ENCODE measurements at places on chromosomes 12 and 14.

- no peak for DNase-seq
Observed at GRCh38 chr14:24388474-24389179, 10.2 kb upstream of the NYNRIN start.

DNA sequence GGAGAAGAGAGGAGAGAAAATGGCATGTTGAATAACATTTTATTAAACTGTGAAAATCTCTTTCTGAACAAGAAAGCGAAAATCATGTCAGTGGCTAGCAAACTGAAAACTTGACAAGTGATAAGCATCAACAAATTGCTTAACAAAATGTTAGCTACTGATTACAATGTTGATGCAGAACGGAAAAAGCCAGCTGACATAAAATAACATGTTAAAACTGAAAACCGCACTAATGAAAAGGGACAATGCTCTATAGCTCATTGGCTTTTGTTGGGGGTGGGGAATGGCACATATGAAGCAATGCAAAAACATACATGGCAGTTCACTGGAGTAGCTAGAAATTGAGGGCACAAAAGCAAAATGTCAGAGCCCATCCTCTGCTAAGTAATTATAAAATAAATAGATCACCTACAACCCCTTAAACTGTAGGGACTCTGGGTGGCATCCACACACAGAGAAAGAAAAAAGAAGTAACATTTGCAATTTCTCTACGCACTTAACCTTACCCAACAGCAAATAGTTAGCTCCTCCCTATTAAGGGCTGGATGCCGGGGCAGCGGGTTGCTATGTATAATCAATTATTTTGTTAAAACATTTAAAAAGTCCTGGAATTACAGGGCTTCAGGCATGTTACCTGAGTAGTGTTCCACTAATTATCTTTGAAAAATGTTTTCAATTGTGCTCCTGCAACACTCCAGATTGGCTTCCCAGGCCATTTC is 129.2 kb upstream of the USP15 start:
- DNase-seq = no peak

GRCh38 chr14:50095895-50096294 is 20.5 kb downstream of the VCPKMT start:
- no peak for DNase-seq

GRCh38 chr14:22781301-22781991 is 15.0 kb downstream of the OXA1L start:
- peak; percentile 27 for DNase-seq

DNA sequence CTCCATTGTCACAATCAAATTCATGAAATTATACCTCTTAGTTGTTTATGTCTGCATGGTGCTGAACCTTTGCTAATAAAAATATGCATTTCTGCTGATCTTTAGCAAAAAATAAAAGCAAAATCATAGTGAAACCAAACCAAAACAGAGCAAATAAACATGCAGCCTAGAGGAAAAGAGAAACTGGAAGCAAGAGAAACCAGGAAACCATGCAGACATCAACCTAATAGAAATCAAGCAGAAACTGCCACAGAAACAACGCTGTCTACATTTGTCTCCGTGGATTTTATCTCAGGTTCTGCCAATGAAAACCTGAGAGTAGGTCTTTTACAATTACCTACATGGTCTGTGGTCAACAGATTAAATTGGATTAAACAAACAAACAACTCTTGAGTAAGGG is 173.7 kb downstream of the SYT10 start:
- DNase-seq = no peak

- DNase-seq = no peak
Observed at GRCh38 chr14:102772781-102773570, 4.3 kb upstream of the TRAF3 start.

GRCh38 chr12:24943947-24944600 is 4.8 kb downstream of the BCAT1 start:
- no peak for DNase-seq

DNA sequence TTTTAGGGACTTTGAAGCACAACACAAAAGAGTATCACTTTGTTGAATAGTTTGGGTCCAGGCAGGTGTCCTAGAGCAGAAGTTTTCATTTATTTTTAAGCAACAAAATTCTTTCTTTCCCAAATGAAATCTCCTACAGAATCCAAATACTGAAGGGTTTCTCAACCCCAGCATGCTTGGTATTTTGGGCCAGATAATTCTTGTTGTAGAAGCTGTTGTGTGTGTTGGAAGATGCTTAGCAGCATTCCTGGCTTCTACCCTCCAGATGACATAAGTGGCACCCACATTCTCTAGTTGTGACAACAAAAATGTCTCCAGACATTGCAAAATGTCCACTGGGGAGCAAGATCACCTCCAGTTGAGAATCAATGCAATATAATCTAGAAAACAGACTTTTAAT is 97.8 kb downstream of the PRKCH start:
- DNase-seq = no peak

DNA sequence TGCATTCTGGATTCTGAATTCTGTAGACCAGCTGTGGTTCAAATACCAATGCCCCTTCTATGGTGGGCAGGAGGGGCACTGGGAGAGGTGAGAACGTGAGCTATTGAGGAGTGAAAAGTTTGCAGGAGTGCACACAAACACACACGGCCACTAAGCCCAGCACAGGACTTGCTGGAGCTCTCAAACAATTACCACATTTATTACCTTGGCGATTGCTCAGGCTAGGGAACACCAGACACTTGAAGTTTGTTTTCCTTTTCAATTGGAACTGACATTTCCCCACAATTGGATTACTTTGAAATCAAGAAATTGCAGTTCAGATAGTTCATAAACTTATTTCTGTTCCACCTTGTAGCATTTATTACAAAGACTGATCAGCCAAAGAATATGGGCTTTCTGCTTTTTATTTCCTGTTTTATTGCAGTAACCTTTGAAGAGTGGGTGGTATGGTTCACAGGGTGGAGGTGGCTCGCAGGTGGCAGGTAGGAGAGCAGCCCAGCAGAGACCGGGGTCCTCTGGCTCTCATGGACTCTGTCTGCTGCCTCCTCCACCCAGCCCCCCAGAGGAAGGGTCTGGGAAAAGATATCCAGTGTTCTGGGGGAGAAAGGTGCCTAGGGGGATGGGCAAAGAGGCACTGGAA is 429.8 kb upstream of the CCDC196 start:
- DNase-seq = no peak

- DNase-seq = no peak
Observed at GRCh38 chr14:37668646-37669045, 73.2 kb downstream of the TTC6 start.

DNA sequence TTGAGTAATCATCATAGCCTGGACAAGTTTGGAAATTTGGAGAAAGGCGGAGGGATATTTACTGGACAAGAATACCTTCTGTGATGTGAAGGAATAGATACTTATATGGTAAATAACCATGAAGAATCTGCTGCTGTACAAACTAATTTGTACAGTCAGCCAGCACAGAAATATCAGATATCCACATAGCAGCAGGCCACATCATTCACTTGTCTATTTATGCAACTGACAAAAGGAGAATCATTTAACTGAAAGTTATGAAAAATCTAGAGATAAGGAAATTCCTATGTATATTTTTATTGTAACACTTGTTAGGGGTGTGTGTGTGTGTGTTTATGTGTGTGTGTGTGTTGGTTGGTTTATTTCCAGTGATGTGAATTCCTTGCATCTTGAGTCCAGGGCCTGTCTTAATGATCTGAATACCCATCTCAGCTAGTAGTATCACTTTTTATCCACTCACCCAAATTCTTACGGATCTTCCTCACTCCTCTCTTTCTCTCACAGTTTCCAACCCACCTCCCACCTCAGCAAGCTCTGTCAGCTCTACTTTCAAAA is 10.5 kb upstream of the LRIG3 start:
- DNase-seq = no peak

- no peak for DNase-seq
Observed at GRCh38 chr12:43621262-43621661, 69.3 kb upstream of the ADAMTS20 start.

- no peak for DNase-seq
Observed at GRCh38 chr12:15709551-15709950, 79.6 kb downstream of the EPS8 start.

DNA sequence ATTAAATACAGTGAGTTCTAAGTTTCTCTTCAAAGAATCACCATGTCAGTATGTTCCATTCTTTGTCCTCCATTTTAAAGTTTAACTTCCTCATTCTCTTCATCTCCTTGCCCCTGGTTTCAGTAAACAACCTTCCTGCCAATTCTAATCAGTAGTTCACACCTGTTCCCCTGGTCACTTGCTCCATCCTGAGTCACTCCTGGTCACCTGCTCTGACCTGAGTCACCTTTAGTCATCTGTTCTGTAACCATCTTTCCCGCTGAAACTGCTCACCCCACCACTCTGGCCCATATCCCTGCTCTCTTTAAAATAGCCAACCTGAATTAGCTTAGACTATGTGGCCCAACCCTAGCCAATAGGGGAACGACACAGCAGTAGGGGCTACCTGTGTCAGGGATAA is 1447.4 kb upstream of the TMEM132C start:
- no peak for DNase-seq

GRCh38 chr12:31877884-31878283 is 81.3 kb upstream of the RESF1 start:
- no peak for DNase-seq

DNA sequence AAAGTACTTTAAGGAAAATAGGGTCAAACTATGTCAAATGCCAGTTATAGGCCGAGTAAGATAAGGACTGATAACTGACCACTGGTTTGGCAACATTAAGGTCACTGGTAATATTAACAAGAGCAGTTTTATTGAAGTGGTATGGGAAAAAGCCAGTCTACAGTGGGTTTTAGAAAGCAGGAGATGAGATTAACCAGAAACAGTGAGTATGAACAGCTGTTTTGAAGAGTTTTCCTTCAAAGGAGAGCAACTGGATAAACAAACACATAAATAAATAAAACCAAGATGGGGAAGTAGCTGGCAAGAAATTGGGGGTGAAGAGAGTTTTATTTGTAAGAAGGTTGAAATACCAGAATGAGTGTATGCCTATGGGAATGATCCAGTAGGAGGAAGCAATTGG is 30.3 kb downstream of the KITLG start:
- DNase-seq = no peak

- no peak for DNase-seq
Observed at GRCh38 chr12:72282721-72283120, 10.6 kb downstream of the TRHDE start.

DNA sequence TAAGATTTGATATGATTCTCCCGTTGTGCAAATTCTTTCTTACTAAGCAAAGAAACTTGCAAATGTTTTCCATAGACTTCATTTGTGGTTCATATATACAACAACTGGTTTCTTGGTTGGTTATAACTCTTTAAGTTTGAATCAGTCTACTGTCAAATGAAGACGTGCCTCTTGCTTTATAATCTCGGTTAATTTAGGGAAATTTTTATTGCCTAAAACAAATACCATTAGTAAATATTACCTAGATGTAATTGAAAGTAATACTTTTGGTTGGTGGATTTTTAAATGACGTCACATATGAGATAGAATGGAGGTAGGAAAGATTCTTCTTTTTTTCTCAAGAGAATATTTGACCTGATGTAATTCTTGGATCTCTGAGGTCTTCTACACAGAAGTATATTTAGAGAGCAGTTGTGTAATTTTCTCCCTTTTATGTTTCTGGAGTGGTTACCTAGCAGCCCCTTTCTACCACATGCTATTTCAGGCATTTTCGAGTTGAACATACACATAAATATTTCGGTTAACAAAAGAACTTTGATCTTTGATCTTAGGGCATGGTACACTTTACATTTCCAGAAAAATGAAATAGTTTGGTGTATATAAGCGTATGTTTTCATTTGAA is 1.7 kb downstream of the ATF7IP start:
- DNase-seq = no peak

DNA sequence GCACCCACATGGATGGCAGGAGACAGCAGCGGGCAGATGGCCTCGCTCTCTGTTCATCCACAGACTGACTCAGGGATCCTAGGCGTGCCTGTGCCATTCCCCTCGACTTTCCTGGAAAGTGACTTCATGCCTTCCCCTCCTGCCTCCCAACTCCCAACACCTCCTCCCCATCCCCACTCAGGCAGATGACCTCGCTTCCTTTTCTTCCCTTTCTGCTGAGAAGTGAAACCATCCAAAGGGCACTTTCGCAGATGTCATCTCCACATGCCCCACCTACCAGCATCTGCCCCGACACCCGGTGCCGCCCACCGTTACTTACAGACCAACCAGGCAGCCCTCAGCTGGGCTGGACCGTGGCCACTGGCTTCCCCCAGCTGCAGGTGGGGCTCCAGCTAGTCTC is 29.6 kb downstream of the BEGAIN start:
- no peak for DNase-seq

DNA sequence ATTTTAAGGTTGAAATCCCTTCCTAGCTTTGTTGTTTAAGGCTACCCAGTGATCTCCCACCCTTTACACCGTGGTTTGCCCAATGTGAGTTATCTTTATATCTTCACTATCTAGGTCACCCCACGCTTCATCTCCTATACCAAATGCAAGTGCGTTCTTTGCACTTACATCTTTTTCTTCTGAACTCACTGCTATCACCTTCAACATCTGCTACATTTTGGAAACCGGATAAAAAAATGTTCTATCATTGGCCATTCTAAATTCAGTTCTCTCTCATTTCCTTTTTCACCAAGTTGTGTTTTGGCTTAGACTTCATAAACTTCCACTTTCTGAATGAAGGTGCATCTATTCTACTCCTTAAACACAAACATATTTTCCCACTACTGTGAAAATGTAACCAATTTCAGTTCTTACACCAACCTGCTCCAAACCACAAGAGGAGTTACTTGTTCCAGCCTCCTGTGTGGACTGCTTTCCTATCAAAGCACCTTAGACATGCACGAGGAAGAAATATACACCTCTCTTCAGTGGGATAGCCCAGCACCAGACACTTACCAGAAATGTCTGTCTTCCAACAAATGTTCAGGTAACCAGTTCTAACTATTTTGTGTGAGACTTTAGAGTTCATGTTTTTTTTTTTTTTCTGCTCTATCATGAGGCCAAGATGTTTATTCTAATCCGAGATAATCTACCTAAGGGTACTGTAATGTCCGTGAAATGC is 21.9 kb downstream of the CLEC9A start:
- DNase-seq = no peak

DNA sequence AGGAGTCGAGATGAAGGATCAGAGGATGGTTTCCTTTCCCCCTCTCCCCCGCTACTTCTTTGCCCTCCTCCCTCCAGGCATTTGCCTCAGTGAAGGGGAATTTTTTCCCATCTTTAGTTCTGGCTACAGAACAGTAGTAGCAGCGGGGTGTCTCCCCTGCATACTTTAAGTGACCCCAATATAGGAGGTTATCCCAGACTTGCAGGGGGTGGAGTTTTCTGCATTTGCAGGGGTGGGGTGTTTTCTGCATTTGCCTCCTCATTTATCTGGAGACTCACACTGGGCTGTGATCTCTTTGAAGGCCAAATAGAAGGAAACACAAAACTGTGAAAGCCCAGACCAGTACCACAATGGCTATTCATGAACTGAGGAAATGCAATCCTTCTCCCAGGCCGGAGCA is 19.8 kb downstream of the PTPRB start:
- DNase-seq = no peak

- DNase-seq = no peak
Observed at GRCh38 chr14:105931808-105932483, 405.6 kb downstream of the TMEM121 start.

DNA sequence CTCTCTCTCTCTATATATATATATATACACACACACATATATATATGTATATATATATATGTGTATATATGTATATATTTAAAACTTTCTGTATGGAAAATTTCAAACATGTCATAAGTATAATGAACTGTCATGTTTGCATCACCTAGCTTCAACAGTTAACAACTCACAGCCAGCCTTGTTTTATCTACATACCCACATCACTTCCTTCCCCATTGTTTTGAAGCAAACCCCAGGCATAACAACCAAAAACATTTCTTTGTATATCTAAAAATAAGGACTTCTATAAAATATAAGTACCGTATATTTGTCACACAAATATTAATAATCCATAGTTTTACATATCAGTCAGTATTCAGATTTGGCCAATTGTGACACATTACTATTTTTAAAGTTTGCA is 57.4 kb downstream of the PAPOLA start:
- DNase-seq = no peak

Data from GM04503 (cell line).